T follicular helper cell (primary cell): ENCODE measurements at places on chromosomes 13 and 19.

- DNase-seq: no peak
Observed at GRCh38 chr19:17256130-17256529, 8.4 kb downstream of the USHBP1 start.

DNA sequence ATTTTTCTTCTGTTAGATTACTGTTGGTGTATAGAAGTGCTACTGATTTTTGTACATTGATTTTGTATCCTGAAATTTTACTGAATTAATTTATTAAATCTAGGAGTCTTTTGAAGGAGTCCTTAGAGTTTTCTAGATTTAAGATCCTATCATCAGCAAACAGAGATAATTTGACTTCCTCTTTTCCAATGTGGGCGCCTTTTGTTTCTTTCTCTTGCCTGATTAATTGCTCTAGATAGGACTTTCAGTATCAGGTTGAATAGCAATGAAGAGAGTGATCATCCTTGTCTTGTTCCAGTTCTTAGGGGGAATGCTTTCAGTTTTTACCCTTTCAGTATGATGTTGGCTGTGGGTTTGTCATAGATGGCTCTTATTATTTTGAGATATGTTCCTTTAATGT, 5.6 kb upstream of the CD33 start:
- DNase-seq: no peak

- DNase-seq: no peak
Observed at GRCh38 chr19:39372941-39373340, 18.0 kb downstream of the PAF1 start.

- DNase-seq: no peak
Observed at GRCh38 chr19:51820831-51821446, 26.0 kb downstream of the FPR3 start.

DNA sequence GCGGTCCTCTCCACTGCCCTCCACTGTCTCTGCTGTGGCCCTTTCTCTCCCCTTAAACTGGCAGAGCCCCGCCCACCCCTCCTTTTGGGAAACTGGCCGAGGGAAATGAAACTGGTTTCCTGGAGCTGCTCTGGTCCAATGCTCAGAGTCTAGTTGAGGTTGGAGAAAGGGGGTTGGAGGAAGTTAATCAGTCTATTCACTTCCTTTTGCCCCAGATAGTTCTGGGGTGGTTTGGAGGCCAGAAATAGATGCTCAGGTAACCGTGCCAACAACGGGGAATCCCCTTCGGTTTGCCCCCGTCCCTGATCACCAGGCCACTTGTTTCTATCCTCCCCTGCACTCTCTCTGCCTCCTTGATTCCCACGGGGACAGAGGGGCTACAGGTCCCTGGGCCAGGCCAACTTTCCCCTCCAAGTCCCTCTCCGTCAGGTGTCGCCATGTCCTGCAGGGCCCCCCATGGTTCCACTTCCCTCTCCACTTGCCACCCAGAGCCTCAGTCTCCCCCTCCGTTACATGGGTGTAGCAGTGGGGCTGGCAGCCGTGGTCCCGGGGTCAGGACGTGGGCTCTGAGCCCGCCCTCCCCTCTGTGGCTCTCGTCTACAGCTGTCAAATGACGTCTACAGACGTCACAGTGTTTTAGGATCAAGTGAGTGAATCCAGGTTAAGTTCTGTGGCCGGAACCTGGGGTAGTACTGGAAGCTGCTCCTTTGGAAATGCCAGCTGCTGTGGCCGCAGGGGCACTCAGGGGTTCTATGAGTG, at the start of gene IL4I1:
Gene IL4I1 (minus strand): TSS at position 25 of the 759 bp plus-strand sequence. CDS start 727 bp downstream, outside the sequence.
- DNase-seq: peak; percentile 44

- no peak for DNase-seq
Observed at GRCh38 chr13:102648046-102648445, 46.8 kb downstream of the METTL21C start.

- DNase-seq: no peak
Observed at GRCh38 chr13:110648146-110648819, 32.9 kb downstream of the NAXD start.

DNA sequence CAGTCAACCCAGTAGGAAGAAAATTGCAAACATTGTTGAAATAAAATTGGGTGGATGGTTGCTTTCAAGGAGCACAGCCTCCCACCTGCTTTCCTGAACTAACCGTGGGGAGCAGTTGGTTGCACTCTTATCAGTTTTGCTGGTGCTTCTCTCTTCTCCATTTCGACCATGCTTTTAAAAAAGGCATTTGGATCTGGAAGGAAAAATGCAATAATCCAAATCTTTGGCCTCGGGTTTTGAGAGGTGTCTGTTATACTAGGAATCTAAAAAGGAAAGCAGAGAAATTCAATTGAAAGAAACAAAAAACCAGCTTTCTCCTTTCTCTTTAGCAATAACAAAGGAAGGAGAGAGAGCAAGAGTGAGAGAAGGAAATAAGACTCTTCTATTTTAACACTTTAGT, 113.6 kb upstream of the ARGLU1 start:
- no peak for DNase-seq
